Pancreas (tissue), 10 donors: ENCODE measurements at places on chromosomes 11 and 22.

DNA sequence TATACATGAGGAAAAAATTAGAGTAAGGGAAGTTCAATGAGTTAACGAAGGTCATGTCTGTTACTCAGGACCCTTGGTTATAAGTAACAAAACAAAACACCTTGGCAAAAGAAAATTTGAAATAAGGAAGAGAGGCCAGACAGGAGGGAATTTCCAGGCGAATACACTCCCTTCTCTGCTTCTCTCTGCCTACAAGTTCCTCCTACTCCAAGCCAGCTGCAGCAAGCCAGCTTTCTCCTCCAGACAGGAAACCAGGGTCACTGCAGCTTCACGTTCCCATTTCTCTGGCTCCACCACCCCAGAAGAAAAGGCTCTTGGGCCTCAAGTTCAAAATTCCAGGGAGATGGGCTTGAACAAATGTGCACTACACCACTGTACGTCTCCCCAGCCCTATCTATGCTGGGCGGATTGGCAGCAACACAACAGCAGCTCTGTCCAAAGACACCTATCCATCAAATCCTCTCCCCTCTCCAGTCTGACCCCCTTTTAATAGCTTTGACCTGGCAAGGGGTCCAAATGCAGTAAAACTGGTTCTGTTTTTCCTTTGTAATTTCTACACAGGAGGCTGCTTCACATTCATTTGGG is 27.7 kb downstream of the SMCO4 start:
- no peak for DNase-seq

GRCh38 chr11:72721689-72722049 is 30.5 kb downstream of the ARAP1 start:
- peak; percentile 59 for DNase-seq

DNA sequence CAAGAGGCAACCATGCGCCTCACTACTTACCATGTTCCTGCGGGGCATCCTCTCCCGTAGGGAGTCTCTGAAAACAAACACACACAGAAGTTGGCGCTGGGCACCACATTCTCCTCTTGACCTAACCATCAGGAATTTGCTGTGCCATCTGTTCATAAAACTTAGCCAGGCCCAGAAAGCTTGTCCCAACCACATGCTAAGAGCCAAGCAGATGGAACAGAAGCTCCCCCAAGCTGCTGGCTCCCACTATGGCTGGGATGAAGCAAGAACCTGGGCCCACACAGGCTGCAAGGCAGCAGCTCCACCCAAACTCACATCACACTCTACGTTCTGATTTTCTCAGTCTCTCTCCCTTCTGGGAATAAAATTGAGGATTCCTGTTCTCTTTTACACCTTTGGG is 17.4 kb downstream of the HPS4 start:
- DNase-seq: no peak

DNA sequence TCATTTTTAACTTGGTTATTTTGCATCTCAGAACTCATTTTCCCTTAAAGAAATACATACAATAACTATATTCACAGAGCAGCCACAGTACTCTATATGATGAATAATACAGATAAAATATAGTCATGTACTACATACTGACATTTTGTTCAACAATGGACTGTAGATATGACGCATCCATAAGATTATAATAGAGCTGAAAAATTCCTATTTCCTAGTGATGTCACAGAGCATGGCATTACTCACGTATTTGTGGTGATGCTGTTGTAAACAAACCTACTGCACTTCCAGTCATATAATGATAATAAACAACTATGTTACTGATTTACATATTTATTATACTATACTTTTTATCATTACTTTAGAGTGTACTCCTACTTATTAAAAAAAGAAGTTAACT is 38.7 kb downstream of the NARS2 start:
- no peak for DNase-seq

- DNase-seq: peak; percentile 58
Observed at GRCh38 chr11:767238-767637, 10.0 kb downstream of the GATD1 start.

DNA sequence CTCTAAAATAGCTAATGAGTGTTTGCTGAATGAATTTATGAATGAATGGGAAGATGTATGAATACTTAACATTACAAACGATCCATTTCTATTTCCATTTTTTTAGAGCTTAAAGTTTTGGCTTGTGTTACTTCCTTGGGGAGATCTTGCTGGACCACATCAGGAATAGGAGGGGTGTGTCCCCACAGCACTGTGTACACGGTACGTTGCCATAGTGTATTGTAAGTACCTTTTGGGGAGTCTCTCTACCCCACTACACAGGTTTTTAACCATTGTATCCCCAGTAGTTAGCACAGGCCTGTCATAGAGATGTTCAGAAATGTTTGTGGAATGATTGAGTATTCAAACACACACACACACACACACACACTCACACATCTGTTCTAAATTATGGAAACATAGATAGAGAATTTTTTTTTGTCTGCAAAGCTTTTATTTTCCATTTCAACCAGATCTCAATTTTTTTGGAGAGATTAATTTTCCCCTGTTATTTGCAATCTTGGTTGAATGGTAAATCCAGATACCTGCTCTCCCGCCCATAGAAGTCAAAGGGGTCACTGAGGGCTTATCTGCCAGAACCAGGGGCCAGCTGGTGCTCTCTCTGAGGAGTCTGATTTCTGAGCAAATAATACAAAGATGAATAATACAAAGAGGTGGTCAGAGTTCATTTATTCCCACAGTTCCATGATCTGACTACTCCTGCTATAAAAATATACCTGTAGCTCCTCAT is 471.0 kb downstream of the INSC start:
- DNase-seq: no peak

GRCh38 chr22:37930270-37930951 is 23.0 kb downstream of the C22orf23 start:
- DNase-seq: no peak

DNA sequence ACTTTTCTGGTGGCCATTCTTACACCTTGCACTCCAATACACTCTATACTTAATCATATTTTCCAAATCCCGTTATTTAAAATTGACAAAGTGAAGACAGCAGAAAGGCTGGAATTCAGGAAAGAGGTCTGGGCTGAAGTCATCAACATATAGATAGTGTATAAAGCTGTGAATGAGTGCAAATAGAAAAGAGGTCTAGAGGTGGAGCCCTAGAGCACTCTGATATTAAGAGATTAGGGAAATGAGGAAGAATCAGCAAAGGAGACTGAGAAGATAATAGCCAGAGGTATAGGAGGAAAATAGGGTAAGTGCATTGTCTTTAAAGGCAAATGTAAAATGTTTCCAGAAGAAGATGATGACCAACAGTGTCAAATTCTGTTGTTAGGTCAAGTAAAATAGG is 7.9 kb downstream of the CTR9 start:
- no peak for DNase-seq

DNA sequence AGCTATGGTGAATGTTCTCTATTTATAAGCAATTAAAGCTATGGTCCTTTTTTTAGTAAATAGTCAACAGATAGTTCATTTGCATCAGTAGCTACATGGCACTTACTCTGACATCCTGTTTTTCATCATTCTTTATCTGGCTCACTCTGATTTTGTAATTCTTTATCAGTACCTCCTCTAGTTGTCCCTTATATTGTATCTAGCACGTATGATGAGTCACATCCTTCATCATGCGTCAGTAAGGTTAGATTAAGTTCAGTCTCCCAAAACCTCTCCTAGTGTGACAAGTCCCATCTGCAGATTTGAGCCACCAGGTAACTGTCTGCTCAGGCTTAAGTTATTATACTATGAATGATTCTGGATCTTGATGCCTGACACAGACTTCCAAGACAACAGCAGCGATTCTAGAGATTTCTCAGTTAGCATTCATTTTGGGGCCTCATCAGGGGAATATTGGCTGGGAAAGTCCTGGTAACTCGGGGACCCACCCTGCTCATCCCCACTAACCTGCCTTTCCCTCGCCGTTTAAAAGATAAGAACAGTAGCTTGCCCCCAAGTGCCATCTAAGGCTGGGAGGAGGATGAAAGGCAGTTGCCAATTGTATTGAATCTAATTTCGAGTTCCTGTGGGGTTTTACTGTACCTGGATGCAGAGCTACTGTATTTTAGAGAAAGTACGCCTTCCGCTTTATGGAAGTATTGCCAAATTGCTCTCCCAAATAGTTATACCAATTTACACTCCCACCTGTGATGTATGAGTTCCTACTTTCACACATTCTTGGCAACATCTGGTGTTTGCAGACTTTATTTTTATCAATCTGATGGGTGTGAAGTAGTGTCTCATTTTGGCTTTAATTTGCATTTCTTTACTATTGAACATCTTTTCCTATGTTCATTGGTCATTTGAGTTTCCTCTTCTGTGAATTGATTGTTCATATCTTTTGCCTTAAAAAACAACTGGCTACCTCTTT is 55.9 kb downstream of the ZC3H12C start:
- DNase-seq: no peak

GRCh38 chr11:46381048-46381818 is at the start of gene MDK:
Gene MDK (plus strand): TSS chr11:46381669. CDS start chr11:46382058, 389 bp downstream.
- DNase-seq: no peak

DNA sequence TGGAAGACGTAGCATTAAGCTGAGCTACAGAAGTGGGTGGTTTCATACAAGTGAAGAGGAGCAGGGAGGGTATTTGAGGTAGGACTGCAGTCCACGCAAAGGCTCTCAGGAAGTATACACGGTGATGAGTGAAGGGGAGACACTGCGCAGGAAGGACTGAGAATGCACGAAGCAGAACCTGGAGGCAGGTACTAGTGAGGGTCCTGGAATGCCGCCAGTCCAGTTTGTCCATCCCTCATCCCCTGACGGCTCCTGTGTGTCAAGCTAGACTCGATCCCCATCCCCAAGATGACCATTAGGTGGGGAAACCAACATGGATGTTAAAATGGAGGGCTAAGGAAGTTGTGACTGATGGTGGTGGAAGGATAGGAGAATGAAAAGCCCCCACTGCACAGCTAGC is 23.8 kb downstream of the ART5 start:
- DNase-seq: no peak

- peak; percentile 50 for DNase-seq
Observed at GRCh38 chr22:24186892-24187670, 5.8 kb downstream of the SUSD2 start.

GRCh38 chr11:74746868-74747267 is 1.8 kb upstream of the RNF169 start:
- DNase-seq: no peak

GRCh38 chr11:35061516-35062440 is 77.2 kb upstream of the CD44 start:
- DNase-seq: no peak

DNA sequence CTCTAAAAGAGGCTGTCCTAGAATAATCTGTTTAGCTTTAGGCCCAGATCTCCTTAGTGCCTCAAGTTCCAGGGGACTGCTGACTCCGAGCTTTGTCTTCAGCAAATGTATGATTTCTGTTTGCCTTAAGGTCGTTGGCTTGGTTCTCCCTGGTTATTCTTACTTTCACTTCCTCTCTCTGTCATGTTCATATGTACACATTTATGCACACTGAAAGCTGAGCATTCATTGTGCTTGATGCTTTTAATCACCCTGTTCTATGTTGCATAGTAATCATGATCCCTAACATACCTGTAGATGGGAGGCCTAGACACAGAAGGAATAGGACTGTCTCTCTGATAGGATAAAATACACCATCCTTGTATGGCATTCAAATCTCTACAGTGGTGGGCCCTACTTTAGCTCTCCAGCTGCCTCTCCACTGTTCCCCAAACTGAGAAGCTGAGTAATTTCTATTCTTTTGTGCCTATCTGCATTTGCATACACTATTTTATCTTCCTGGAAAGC is 7.2 kb downstream of the PPFIBP2 start:
- DNase-seq: no peak

DNA sequence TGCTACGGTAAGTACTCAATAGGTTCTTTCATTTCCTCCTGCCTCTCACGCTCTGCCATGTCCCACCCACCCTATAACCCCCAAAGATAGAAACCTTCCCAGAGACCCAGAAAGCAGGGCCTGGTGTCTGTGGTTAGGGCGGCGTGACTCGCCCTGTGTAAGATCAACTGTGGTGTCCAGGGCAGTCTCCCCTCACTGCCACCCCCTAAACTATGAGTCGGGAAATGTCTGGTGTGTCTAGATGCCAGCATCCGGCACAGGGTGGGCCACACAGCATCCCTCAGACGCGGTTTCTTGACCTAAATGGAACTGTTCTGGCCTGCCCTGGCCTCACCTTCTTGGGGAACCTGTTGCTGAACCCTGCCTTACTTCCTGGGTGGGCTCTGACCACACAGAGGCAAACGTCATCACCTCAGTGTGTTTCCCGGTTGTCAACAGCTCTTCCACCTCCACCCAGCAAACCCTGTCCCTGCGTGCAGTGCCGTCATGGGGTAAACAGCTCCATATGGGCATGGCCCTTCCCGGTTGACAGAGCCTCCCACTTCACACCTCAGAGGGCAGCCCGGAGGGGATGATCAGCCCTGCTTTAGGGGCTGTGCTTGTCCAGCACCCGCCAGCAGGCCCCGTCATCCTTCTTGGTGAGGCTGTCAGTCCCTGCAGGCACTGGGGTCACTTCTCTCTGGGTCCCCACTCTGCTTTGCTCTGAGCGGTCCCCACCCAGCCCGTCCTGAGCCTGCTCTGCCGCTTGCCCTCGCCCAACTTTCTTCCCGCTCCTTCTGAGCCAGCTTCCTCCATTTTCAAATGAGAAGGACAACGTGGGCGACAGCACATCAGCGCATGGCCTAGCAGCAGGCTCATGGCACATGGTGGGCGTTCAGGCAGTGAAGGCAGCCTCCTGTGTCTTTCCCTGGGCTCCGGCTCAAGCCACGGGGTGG is 6.0 kb downstream of the WNT11 start:
- no peak for DNase-seq

DNA sequence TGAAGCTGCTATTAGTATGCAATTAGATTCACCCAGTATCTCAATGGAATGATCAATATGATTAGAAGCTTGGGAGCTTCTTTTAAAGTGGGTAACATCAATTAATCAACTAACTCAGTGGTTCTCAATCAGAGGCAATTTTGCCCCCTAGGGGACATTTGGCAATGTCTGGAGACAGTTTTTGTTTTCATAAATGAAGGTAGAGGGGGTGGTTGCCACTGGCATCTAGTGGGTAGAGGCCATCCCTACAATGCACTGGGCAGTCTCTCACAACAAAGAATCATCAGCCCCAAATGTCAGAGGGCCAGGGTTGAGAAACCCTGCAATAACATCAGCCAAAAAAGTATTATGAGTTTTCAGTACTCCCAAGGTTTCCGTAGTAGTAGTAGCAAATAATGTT is 5.9 kb upstream of the AMOTL1 start:
- DNase-seq: no peak

- DNase-seq: no peak
Observed at GRCh38 chr22:24578355-24579257, 14.3 kb downstream of the LRRC75B start.

GRCh38 chr22:42792909-42793847 is 63.9 kb downstream of the ARFGAP3 start:
- no peak for DNase-seq

DNA sequence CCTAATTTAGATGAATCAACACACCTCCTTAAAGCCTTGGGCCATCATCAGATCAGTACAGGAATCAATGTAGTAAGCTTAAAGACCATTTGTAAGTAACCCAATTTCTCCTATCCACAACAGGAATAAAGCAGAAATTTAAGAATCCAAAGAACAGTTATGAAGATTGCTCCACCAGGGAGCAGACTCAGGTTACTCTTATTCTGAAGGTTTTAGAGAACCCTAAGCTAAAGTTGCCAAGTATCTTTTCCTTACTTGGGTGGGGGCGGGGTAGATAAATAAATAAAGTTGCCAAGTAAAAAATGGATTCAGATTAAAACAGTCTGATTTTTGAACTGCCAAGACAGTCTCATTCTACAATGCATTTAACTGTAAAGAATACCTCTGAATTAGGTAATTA is 18.1 kb downstream of the CKAP5 start:
- no peak for DNase-seq

GRCh38 chr11:64861227-64861975 is 16.9 kb upstream of the CDC42BPG start:
- DNase-seq: no peak

GRCh38 chr11:8235925-8236324 is 27.8 kb downstream of the LMO1 start:
- DNase-seq: no peak
